ENCODE measurements at places on chromosomes 11 and 22.

- DNase-seq, result no peak
These were observed 17.5 kb upstream of the FIBIN start for GRCh38 chr11:26976389-26976788.

GRCh38 chr11:114848027-114848426 lies 169.7 kb downstream of the NXPE2 start:
- no peak for DNase-seq

DNA sequence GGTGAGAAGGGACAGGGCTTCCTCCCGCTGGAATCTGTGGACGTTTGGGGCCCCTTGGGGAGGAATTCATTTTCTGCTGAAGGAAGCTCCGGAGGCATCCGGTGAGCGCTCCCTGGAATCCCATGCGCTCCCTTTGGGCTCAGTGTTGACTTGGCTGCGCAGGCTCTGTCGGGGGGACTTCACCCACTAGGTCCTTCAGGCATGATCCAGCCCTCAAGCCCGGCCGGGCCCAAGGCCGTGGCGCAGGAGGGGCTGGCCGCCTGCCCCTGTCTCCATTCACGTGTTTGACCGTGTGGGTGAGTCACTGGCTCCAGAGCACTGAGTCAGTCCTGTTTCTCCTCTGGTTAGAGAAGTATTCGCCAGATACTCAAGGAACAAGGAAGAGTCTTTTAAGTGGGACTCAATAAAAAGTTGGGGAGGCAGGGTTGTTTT lies 1.4 kb downstream of the CTTN start:
- no peak for DNase-seq

GRCh38 chr11:19276859-19277808 lies 36.4 kb upstream of the E2F8 start:
- no peak for DNase-seq

GRCh38 chr11:14458377-14458776 lies 41.2 kb downstream of the COPB1 start:
- DNase-seq, result no peak

GRCh38 chr11:122202951-122203456 lies 87.0 kb upstream of the BLID start:
- DNase-seq, result peak; percentile 7

DNA sequence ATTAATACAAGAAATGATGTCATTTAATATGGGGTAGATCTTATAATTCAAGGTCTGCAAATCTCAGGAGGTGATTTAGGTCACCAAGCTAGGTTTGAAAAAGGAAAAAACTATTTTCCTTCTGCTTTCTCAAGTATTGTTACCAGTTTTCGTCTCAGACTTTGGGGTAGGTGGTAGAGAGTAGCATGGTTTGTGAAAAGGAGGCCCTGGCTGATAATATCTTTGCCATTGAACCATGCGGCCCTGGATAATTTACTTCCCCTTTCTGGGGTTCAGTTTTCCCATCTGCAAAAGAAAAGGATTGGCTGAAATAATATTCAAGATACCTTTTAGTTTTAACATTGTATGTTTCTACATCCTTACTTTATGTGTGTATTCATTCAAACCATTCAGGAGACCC lies 92.1 kb downstream of the WNT11 start:
- DNase-seq, result no peak

DNA sequence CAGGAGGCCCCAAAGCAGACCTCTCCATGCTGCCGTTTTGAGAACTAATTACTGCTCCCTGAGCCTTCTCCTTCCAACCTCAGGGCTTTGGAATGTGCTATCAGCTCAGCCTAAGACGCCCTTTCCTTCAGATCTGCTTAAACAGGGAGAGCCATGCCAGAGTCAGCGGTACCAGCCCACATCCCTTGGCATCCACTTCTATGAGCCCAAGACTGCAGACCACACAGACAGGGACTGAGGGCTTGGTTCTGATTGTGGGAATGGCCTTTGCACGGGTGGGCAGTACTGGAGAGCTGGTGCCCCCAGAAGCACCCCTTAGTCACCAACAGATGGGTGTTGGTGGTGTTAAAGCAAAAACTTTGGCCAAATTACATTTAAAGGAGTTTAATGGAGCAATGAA lies 146.5 kb downstream of the TTC17 start:
- no peak for DNase-seq

DNA sequence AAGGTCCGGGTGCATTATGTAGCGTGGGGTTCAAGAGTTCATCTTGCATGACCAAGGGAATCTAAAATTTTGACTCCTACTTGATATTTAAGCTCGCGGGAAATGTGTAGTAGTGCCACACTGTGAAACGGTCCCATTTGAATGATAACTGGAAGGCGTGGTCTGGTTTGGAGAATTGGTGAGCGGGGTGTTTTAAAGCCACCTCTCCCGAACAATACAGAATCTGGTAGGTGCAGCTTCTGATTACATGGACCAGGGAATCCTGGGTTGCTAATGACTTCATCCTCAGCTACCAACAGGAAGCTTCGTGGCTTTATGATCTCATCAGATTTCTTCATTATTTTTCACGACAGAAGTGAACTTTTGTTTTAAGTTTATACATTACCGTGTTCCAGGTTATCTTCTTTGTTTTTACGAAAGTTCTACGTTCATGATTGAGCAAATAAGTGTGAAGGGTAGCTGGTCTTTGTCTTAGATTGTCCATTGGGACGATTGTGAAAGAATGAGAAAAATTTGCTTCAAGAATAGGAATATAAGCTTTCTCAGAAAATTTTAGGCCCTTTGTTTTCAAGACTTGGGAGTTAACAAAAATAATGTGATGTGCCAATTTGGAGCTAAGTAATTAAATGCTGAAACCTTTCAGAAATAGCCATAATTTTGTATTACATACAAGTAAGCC lies 1.7 kb downstream of the QSER1 start:
- DNase-seq, result no peak

- DNase-seq, result no peak
These were observed 73.3 kb downstream of the FAM76B start for GRCh38 chr11:95716266-95716665.

DNA sequence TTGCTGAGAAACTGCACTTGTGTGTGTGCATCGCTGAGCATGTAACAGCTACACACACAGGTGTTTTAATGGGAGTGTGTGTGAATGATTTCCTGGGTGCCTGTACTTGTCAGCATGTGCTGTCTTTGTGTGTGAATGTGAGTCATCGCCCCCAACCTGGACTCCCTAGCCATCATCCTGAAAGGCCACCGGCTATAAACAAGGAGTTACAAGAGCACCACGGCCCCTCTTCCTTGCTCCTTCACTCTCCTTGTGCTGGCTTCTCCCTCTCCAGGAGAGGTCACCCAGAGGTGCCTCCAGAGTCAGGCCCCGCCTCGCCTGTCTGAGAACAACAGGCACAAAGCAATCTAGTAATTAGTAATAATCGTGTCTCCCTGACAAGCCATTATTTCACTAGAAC lies 419.2 kb downstream of the BUD13 start:
- no peak for DNase-seq

DNA sequence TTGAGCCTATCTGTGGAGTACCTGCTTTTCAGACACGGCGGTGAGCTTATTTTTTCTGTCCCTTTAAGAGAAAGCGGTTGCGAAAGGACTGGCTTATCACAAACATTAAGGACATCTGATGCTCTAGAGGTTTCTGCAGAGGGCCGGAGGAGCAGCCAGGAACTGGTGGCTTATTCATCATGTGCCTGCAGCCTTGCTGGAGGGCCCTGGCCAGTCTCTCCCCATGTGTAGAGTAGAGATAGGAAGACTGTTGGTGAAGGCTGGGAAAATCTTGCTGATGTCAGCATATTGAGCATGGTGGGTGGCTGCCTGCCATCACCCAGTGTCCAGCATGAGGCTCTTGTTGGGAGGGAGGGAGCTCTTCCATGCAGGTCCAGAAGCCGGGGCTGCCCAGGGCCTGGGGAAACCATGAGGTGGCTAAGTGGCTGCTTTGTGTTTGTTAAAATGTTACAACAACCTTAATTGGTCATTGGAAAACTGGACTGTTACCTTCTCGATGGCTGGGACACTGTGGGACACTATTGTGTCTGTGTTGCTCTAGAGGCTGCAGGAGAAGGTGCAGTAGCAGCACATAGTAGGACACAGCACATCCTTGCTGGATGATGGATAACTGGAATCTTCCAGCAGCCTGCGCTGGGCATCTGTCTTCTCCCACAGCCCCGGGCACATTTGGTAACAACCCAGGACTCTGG lies 54.3 kb downstream of the TSPAN18 start:
- DNase-seq, result no peak

- no peak for DNase-seq
These were observed 16.4 kb upstream of the IL2RB start for GRCh38 chr22:37165940-37166674.

GRCh38 chr11:110505528-110506284 lies 76.0 kb downstream of the FDX1 start:
- no peak for DNase-seq

DNA sequence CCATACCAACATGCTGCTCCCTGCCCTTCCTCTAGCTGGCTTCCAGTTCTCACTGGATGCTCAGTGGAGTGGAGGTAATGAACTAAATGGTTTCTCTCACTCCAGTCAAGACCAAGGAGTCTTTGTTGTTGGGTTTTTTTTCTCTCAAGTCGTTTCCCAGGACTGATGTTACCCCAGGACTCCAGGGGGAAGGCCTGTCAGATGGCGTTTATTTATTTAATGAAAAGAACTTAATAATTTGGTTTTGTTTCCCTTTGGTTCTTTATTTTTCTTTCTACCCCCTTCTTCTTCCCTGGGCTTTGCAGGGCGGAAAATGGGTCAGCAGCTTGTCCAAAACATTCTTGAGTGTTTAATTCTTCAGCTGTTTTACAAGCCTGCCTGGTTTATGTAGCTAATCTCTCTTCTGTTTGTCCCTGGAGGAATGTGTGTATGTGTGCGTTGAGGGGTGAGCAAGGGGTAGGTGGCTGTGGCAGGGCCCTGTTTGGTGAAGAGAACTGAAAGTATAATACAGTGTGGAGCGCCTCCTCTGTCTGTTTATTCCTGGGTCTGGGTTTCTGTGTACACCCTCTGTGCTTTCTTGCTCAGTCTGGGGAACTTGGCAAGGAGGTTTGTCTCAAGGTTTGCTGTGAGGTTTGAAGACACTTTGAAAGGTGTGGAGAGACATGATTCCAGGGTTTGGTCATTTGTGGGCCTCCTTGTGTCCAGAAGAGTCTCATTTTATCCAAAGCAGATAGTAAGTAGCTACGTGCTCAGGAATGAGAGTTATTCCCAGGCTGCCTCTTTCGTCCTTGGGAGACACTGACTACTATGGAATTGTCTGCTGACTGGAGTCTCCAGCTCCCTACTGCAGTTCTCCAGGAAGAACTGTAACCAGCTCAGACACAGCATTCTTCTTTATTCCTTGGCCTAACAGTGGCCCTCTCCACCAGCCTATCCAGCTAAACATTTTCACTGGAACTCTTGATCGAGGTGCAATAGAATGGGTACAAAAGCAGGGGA lies 175.5 kb downstream of the ADAMTS15 start:
- no peak for DNase-seq

- DNase-seq, result no peak
These were observed 181.4 kb downstream of the DBX1 start for GRCh38 chr11:19978668-19979518.

DNA sequence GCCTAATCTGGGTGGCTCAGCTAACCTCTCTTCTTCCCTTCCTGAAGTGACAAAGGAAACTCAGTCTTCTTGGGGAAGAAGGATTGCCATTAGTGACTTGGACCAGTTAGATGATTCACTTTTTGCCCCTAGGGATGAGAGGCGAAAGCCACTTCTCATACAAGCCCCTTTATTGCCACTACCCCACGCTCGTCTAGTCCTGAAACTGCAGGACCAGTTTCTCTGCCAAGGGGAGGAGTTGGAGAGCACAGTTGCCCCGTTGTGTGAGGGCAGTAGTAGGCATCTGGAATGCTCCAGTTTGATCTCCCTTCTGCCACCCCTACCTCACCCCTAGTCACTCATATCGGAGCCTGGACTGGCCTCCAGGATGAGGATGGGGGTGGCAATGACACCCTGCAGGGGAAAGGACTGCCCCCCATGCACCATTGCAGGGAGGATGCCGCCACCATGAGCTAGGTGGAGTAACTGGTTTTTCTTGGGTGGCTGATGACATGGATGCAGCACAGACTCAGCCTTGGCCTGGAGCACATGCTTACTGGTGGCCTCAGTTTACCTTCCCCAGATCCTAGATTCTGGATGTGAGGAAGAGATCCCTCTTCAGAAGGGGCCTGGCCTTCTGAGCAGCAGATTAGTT lies 14.2 kb upstream of the UVRAG start:
- no peak for DNase-seq

DNA sequence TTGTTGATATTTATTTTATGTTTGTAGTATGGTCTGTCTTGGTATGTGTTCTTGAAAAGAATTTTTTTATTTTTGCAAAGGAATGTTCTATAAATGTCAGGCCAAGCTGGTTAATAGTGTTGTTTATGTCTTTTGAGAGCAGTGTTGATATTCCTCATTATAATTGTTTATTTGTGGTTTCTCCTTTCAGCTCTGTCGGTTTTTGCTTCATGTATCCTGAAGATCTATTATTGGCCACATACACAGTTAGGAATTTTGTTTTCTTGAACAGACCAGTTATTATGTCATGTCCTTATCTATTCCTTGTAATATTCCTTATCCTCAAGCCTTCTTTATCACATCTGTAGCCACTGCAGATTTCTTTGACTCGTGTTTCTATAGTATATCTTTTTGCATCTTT lies 56.5 kb downstream of the PDHX start:
- DNase-seq, result no peak

DNA sequence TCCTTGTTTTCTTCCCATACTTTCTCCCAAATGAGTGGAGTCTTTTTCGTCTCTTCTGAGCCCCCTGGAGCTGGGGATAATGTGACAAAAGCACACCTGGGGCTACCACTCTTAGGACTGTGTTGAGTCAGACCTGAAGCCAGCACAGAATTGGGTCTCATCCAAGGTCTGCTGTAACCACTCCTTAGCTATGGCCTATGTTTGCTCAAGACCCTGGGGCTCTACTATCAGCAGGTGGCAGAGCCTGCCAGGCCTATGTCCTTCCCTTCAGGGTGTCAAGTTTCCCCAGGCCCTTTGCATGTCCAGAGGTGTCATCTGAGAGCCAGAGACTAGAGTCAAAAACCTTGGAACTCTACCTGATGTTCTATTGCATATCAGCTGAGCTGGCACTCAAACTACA lies 335.7 kb downstream of the DDX10 start:
- DNase-seq, result no peak

- no peak for DNase-seq
These were observed 55.2 kb downstream of the PANX1 start for GRCh38 chr11:94183886-94184264.

DNA sequence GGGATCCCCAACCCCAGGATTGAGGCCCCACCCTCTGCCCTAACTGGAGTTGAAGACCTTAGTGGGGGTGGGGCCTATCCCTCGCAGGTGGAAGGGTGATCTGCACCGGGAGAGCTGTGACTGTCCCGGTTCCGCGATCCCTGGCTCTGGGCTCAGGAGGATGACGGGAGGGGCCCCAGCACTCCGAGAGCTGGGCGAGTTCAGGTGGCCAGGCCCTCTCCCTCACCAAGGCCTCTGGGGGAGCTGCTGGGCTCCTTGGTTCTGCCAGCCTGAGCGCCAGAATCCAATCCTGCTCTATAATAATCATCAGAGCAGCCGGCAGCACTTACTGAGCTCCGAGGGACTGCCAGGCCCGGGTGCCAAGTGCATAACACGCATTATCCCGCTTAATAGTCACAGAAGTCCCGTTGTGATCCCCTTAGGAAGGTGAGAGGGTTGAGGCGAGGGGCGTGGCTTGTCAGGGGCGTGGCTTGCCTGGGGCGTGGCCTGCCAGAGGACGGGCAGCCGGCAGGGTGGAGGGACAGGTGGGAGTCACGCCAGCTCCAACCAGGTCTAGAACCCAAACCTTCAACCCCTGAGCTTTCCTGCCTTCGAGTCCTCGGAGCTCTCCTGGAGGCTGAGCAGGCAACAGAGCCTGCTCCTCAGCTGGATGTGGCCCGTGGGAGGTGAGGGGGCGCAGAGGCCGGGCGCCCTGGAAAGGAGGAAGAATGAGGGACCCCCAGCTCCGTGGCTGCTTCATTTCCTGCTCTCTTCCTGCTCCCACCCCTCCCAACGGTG lies 7.3 kb upstream of the SYT7 start:
- DNase-seq, result peak; percentile 30

Data from activated naive CD8-positive, alpha-beta T cell treated with anti-CD3 and anti-CD28 coated beads, Interleukin-2, amount 50 U/mL, for 16 hours (primary cell).